ENCODE measurements at places on chromosomes 12 and 14.

GRCh38 chr14:22429546-22430294, 159.3 kb downstream of the DAD1 start:
- no peak for DNase-seq

GRCh38 chr14:73814153-73814552, 37.5 kb upstream of the PTGR2 start:
- DNase-seq = no peak

GRCh38 chr12:121013715-121014114, 2.6 kb downstream of the C12orf43 start:
- DNase-seq = no peak

DNA sequence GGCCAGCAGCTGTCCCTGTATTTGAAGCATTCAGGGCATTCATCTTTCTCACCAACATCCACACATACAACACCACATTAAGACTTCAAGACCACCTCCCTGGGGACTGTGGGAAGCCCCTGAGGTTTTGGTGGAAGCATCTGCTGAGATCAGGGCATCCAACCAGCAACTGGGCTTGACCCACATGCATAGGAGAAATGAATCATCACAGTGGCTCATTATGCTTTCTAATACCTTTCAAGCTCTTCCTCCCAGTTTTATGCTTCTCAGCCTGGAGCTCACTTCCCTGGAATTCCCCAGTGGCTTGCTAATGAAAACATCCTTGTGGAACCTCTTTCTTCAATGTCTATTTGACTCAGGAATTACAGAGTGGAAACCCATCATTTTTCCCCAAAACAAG, 21.4 kb upstream of the CMKLR1 start:
- no peak for DNase-seq

DNA sequence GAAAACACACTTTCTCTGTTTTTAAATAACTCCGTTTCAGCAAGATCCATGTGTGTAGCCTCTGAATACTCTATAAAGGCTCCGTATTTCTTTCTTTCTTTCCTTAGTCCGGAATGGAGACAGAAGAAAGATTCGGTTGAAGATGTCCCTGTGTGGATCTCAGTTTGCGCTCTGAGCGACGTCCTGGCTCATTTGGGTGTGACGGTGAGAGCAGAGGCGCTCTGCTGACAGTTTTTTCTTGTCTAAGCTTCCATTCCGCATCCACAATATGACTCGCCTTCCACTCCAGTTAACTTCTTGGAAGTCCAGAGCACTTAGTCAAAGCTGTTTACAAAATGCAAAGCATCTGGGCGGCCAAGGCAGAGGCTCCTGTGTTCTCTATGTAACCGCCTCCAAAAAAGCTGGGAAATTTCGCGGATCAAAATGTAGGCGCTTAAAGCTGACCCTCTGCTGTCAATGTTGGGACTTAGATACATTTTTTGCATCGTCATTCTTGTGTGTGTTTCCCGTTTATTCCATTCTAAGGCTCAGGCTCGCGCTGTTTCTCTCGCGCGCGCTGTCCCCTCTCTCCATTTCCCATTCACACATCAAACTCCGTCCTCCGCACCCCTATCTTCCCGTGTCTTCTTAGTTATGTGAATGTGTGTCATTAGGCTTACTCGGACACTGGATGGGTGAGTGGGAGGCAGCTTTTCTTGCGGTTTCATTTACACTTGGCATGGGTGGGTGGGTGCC, 880 bp upstream of the FLRT2 start:
- no peak for DNase-seq
